Right ventricle myocardium superior (tissue), 1 donor: ENCODE measurements at places on chromosomes 4 and X. TPM values are rescaled to one million over a fixed set of nuclear protein-coding genes. Genes with fewer than 3 reads are reported as not detected.

GTPBP6 gene
- 50.8 TPM for total RNA-seq

FGFBP1 gene
- total RNA-seq: not detected

ADH1B gene
- total RNA-seq: 157 TPM

FHIP1A gene
- total RNA-seq: 16.8 TPM

MAGEA1 gene
- not detected for total RNA-seq

SSX4 gene
- total RNA-seq: not detected

- no peak for DNase-seq
Observed at GRCh38 chr4:139188648-139189416, 11.8 kb upstream of the ELF2 start.

DNA sequence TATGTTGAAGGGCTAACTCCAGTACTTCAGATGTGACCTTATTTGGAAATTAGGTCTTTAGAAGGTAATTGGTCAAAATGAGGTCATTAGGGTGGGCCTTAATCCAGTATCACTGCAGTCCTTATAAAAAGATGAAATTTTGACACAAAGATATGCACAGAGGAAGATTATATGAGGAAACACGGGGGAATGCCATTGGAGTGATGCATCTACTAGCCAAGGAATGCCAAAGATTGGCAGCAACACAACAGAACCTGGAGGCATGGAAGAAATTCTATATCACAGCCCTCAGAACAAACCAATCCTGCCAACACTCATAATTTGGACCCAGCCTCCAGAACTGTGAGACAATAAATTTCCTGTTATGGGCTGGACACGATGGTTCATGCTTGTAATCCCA is 17.6 kb downstream of the TRIM61 start:
- no peak for DNase-seq

- no peak for DNase-seq
Observed at GRCh38 chrX:110000847-110001713, 1.8 kb upstream of the TMEM164 start.

DNA sequence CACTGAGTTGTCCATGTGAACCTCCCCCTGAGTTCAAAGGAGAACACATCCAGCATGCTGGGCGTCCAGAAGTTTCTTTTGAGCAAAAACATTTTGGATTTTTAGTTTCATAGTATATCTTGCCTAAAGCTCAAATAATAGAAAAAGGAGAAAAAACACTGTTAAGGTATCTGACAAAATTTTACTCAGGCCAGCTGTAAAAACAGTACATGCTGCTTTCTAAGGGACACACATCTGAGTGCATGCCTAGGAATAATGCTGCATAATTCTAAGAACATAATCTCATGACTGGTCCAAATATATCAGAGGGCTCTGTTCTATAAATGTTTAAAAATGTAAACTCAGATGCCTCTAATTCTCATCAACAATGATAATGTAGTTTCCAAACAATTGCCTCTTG is 561.3 kb upstream of the INTU start:
- DNase-seq: no peak

DNA sequence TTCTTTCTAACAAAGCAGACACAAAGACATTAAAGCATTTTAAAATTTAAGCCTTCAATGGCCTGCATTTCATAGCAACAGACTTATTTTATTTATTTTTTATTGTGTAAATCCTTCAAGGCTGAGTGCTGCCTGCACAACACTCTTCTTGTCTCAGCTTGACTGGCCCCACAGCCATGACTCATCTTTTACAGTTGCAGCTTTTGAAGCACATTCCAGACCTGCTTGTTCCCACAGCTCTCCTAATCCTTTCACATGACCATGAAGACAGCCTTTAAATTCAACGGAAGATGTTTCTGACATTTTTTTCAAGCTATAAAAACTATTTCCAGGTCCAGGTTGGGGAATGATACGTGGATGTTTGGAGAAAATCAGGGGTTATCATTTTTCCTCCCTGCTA is 276.9 kb upstream of the TACR3 start:
- no peak for DNase-seq

DNA sequence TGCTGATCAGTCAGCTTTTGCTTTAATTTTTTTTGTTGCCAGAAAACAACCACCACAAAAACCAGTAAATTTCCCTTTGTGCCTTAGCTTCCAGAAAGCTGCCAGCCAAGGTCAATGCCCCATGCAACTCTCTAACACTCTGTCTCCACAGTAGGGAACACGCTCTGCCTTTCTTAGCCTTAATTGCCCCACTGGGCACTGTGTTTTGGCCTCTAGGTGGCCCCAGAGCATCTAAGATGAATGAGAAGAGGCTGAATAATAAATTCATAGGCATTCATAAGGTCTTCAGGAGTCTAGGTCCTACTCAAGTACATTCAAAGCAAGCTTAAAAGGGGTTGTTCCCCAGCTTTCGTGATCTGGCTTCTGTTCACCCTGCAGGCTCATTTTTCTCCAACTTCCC is 57.7 kb upstream of the PASD1 start:
- no peak for DNase-seq

DNA sequence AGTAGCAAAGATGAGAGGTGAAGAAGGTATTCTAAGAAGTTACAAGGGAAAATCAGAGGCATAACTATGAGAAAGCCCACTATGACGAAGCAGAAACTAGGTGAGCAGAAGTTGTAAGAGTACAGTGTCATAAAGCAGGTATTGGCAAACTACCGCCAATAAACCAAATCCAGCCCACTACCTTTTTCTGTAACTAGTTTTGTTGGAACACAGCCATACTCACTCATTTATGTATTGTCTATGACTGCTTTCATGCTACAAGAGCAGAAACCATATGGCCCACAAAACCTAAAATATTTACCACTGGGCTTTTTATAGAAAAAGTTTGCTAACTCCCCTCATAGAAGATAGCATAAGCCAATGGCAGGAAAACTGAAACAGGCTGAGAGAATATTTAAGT is 31.8 kb upstream of the ZCCHC13 start:
- DNase-seq: no peak

- peak; percentile 74 for DNase-seq
Observed at GRCh38 chr4:169612871-169613859, 782 bp upstream of the NEK1 start.

GRCh38 chr4:150323406-150324325 is 245.4 kb downstream of the DCLK2 start:
- DNase-seq: no peak

GRCh38 chrX:11164433-11164832 is 53.3 kb downstream of the HCCS start:
- DNase-seq: no peak

DNA sequence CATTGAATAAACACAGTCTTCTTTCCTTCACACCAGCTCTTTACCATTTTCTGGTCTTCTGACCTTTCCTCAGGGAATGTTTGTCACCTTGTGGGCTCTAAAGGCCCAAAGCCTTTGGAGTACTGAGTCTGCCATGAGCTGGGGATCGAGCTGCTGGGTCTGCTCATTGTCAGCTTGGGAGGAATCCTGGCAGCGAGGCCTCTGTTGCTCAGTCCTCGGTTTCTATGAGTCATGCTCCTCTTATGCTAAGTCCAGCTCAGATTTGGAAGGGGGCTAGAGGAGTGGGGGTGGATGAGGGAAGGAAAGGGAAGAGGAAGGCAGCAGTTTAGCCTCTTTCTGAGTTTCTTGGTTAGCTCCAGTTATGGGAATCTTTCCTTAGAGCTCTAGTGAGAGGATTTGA is 31.1 kb downstream of the NHSL2 start:
- DNase-seq: peak; percentile 62

DNA sequence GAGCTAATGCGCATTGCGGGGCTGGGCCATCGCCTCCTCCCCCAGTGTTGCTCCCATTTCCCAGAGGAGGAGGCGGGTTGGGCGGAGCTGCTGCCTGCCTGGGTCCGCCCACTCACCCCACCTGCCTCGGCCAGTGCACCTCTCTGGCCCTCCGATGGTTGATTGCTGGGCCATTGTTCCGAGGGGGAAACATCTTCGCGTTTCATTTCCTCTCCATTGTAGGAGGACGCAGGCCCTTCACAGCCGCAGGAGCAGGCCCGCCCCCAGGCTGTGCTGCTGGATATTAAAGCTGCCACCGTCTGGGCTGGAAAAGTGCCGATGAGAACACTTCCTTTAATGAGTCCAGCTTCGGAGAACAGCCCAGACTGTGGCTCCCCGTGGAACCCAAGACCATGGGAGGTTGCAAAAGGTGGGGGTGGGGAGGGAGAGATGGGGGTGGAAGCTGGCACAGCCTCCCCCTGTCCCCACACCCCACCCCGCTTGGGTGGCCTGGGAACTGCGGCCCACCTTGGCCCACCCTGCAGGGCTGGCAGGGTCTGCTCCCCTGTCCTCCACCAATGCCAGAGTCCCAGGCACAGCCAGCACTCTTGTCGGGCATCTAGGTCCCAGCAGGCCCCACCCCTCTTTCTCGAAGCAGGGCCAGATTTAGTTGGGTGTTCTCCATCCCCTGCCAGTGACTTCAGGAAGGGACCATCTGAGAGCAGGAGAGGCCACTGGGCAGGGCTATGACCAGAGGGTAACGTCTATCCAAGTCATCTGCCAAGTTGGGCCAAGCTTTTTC is 96.6 kb downstream of the ADRA2C start:
- DNase-seq: peak; percentile 56

- DNase-seq: no peak
Observed at GRCh38 chr4:62814510-62815047, 1594.7 kb downstream of the TECRL start.

- no peak for DNase-seq
Observed at GRCh38 chr4:156638925-156639605, 332.5 kb downstream of the PDGFC start.
